Natural killer cell (primary cell): ENCODE measurements at places on chromosomes 7 and 10. TPM values are rescaled to one million over a fixed set of nuclear protein-coding genes. Genes with fewer than 3 reads are reported as not detected.

TWIST1 gene
- total RNA-seq = not detected

PRF1 gene
- total RNA-seq = 2,133 TPM

NXPH1 gene
- not detected for total RNA-seq

NUTM2E gene
- not detected for total RNA-seq

MMP21 gene
- 0.85 TPM for total RNA-seq

C10orf53 gene
- total RNA-seq = not detected

CPVL gene
- 11.6 TPM for total RNA-seq
